Left lung (tissue), 14 donors: ENCODE measurements at places on chromosomes 16 and 17. TPM values are rescaled to one million over a fixed set of nuclear protein-coding genes. Genes with fewer than 3 reads are reported as not detected.

Gene TMEM114
- polyA plus RNA-seq = not detected

Gene CDK3
- polyA plus RNA-seq = 21.7 TPM

Gene RNF227
- polyA plus RNA-seq = 2.9 TPM

Gene ABCC6
- 17.2 TPM for polyA plus RNA-seq

Gene CSH2
- not detected for polyA plus RNA-seq

Gene ABCC3
- 45.8 TPM for polyA plus RNA-seq

Gene CCL23
- 0.46 TPM for polyA plus RNA-seq

Gene GALR2
- polyA plus RNA-seq = 0.21 TPM

Gene ADORA2B
- polyA plus RNA-seq = 7.3 TPM

Gene TOX3
- 5.0 TPM for polyA plus RNA-seq

Gene C1QTNF8
- polyA plus RNA-seq = 0.10 TPM

Gene CCL7
- not detected for polyA plus RNA-seq

Gene KRTAP3-1
- not detected for polyA plus RNA-seq

Gene VTN
- polyA plus RNA-seq = 0.42 TPM

Gene GJC1
- 46.1 TPM for polyA plus RNA-seq

Gene ZNF319
- 11.4 TPM for polyA plus RNA-seq

Gene CHST6
- 1.4 TPM for polyA plus RNA-seq

Gene TMEM88
- 21.7 TPM for polyA plus RNA-seq

Gene SYCE1L
- 2.2 TPM for polyA plus RNA-seq

Gene TEKT5
- polyA plus RNA-seq = 0.67 TPM

Gene KRT33A
- polyA plus RNA-seq = not detected

Gene WNK4
- polyA plus RNA-seq = 2.0 TPM

Gene PERCC1
- polyA plus RNA-seq = 3.4 TPM

Gene EXOC3L1
- polyA plus RNA-seq = 13.7 TPM

Gene ABHD15
- polyA plus RNA-seq = 5.0 TPM

Gene B4GALNT2
- polyA plus RNA-seq = 0.43 TPM

Gene PYDC1
- not detected for polyA plus RNA-seq

Gene KRTAP9-4
- polyA plus RNA-seq = not detected

Gene MILR1
- 3.7 TPM for polyA plus RNA-seq

Gene KRT32
- polyA plus RNA-seq = not detected

Gene RABEP1
- polyA plus RNA-seq = 60.1 TPM

Gene TNFAIP1
- 40.4 TPM for polyA plus RNA-seq

Gene KRT10
- polyA plus RNA-seq = 35.3 TPM

Gene TP53TG3C
- polyA plus RNA-seq = not detected

Gene CETP
- 15.2 TPM for polyA plus RNA-seq

Gene VASN
- polyA plus RNA-seq = 15.6 TPM

Gene CA4
- 44.2 TPM for polyA plus RNA-seq
